ENCODE measurements at places on chromosomes 11 and 22.

GRCh38 chr22:23222033-23222792 is 41.9 kb downstream of the BCR start:
- no peak for DNase-seq

DNA sequence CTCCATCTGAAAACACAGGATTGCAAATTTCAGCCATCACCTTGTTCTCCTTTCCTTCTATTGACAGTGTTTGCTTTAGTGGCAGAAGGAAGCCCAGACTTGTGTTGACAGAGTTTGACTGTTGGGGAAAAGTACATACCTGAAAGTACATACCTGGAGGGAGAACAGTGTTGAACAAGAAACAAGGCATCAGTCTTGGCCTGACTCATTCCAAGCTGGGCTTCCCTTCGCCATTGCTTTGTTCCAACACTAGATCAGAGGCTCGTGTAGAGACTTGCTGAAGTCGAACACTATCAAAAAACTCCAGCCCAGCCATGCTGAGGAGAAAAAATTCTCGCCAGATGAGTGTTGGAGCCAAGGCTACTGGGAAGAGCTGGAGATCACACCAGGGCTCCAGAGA is 133.4 kb downstream of the BBOX1 start:
- no peak for DNase-seq

DNA sequence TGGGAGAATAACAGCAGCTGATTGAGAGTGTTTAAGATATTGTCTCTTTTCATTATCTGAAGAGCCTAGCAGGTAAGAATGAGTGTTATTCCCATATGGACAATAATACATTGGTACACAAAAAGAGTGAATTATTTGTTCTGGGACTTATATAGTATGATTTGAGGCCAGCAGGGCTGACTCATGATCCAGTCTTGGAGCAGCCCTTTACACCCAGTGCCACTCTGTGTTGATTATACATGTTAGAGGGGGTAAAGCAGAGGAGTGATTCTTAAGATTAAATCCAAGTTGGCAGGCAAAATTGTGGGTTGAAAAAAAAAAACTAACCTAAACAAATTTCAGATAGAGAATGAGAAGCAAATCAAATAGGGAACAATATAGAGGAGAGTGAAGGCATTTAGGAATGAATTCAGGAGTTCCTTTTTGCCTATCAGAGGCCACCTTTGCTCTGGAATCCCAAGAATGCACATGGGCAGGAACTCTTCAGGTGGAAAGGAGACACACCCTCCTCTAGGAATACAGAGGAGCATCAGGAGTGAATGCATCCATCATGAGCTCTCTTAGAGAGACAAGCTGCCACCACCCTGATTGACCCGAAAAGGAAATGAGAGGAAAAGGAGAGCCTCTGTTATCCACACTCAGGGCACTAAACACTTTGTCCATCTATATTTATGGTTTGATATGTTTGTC is 19.2 kb upstream of the MRGPRX1 start:
- no peak for DNase-seq

DNA sequence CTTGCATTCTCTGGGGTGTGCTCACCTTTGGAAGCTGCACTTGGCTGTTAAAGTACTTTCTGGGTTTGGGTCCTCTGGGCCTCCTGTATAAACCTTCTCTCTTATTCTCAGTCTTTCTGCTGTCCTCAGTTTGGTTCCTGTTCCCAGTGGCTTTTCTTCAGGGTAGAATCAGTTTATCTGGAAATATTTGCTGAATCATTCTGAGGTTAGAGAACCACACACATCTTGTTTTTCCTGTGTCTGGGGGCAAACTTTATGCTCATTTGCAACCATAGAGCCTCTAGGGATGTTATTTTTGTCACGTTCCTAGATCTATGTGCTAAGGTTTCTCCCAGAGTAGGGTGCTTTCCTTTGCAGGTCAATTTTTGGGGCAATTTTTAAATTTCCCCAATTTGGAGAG is 224.3 kb upstream of the C11orf87 start:
- DNase-seq, result no peak

- no peak for DNase-seq
These were observed 369.5 kb downstream of the AASDHPPT start for GRCh38 chr11:106446955-106447354.

Data from stimulated activated CD4-positive, alpha-beta T cell treated with anti-CD3 and anti-CD28 coated beads, Interleukin-15, amount 100 ng/mL, for 48 hours (primary cell).